ENCODE measurements at places on chromosomes 12 and 14.

- no peak for DNase-seq
Observed at GRCh38 chr12:15879413-15879812, 2.8 kb upstream of the STRAP start.

DNA sequence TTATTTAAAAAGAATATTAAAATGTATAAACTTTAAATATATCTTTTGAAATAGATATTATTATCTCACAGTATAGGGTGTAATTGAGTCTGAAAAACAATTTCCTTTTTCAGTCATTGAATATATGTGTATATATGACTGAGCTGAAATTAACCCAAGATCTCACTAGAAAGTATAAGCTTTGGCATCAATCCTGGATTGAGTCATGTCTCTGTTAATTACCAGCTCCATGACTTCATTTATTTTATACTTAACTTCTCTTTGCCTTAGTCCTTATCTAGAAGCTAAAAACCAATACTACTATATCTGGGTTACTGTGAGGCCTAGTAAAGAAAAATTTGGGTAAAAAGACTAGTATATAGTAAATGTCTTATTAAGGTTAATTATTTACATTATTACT, 1020.3 kb downstream of the LRFN5 start:
- no peak for DNase-seq

GRCh38 chr14:61476105-61476753, 154.8 kb downstream of the PRKCH start:
- DNase-seq: no peak

DNA sequence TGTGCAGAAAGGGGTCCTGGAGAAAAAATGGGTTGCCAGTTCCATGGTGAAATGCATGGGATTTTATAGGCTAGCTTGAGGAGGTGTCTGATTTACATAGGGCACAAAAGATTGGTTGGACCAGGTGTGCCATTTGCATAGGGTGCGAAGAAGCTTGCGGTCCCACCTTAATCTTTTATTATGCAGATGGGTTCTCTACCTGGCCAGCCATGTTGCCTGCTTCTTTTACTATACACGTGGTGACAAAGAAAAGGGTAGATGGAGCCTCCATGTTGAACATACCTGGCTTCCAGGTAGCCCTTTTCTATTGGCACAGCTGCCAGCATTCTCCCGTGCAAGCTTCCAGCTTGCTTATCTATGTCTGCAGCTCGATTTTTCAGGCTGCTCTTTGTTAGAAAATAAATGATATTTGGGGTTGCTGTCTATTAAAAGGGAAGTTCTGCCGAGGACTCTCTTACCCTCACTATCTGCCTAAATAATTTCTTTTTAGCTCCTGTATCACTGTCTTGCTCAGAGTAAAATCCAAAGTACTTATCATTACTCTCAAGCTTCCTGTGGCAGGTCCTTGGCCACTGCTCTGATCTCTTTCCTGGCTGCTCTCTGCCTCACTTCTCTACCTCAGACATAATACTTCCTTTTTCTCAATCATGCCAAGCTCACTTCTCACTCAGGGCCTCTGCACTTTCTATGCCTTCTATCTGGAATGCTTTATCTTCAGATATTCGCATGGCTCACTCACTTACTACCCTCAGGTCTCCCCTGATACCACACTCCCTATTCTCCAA, 216.0 kb upstream of the DAAM1 start:
- no peak for DNase-seq

DNA sequence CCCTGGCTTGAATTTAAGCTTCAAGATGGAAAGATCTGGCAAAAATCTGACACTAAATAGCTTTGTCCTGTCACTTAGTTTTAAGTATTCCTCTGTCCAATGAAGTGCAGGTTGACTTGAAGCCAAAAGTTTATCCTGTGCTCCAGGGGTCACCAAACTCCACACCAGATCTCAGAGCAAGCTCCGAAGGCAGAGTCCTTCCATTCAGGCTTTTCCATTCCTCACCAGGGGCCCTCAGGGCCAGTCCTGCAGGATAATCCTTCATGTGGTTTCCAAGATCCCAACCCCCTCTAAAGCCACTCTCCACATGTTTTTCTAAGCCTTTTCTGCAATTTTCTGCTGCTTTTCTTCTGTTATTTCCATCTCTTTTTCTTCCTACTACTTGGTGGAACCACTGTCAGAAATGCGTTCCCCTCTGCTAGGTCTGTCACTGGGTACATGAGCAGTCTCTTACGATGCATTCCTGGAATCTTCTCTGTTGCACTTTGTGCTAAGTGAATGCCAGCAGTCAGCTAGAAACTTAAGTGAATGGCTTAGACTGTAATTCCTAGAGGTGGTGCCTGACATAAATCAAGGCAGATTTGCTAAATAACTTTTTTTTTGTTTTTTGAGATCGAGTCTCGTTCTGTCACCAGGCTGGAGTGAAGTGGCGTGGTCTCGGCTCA, 251.4 kb downstream of the MSRB3 start:
- DNase-seq: no peak
